ENCODE measurements at places on chromosomes 16 and 17.

- no peak for DNase-seq
Measured at GRCh38 chr16:81551151-81551808, 106.7 kb downstream of the CMIP start.

- no peak for DNase-seq
Measured at GRCh38 chr16:11242658-11243057, 13.3 kb downstream of the SOCS1 start.

DNA sequence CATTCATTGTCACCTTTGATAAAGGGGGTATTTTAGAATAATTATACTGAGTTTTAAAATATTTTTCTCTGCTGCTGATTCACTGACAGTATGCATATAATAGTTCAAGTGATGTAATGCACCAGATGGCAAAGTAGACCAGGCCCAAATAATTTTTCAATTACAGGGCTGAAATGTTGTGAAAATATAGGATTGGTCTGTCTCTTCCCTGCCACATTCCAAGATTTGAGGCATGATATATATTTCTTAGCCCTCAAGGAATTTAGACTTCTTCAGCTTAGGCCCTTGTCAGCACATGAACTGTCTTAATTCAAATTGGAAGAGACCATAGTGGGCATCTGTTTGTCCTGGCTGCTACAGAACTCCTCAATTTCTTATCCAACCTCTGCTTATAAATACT, 39.2 kb upstream of the SLC12A3 start:
- no peak for DNase-seq

DNA sequence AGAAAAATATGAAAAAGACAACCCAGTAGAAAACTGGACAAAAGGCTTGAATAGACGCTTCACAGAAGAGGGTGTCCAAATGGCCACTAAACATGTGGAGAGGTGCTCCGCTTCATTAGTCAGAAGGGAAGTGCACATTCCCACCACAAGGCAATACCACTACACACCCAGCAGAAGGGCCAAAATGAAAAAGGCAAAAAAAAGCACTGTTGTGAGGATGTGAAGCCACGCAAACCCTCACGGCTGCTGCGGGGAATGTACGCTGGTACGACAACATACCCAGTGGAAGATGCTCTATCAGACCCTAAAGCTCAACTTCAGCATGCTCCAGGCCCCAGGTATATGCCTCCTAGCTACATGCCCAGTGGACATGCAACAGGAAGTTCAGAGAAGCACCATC, 17.0 kb downstream of the PIK3R5 start:
- no peak for DNase-seq

DNA sequence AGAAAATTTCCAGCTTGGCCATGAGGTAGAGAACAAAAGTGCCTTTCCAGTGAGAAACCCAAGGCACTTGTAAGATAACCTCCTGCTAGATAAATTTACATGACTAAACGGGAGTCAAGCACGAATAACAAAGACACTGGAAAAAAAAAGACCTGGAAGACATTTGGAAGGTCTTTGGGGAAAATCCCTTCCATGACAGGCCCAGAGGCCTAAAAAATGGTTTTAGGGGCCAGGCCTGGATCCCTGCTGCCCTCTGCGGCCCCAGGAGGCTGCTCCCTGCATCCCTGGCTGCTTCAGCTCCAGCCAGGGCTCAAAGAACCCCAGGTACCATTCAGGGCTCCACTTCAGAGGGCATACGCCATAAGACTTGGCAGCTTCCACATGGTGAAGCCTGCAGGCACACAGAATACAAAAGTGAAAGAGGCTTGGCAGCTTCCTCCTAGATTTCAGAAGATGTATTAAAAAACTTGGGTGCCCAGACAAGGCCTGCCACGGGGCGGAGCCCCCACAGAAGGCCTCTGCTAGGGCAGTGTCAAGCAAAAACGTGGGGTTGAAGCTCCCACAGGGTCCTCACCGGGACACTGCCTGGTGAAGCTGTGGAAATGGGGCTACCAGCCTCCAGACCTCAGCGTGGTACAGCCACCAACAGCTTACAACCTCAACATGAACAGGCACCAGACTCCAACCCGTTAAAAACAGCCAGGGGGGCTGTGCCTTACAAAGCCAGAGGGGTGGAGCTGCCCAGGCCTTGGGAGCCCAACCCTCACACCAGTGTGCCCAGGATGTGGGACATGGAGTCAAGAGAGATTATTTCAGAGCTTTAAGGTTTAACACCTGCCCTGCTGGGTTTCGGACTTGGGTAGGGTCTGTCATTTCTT, 77.1 kb downstream of the SDK2 start:
- no peak for DNase-seq

- no peak for DNase-seq
Measured at GRCh38 chr16:12600536-12601256, 203.0 kb downstream of the CPPED1 start.

- DNase-seq = no peak
Measured at GRCh38 chr16:23893986-23894385, 58.2 kb downstream of the PRKCB start.

GRCh38 chr17:48679385-48680096, 42.8 kb downstream of the PRAC1 start:
- no peak for DNase-seq

DNA sequence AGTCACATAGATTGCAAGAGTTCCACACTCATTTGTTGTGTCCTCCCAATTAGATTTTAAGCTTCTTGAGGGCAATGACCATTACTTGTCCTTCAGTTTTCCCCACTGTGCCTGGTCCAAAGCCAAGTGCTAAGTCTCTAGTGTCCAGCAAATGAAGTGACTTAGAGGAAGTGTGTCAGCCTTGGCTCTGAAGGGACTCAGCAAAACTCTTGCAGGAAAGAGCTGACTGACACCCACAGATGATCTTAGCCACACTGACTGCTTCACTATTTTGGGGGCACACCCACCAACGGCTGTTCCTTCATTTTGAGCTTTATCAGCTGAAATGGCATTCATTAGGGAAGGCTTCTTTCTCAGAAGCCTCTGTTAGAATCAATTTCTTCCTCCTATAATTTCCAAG, 358.1 kb downstream of the UTP18 start:
- DNase-seq = no peak

- DNase-seq = no peak
Measured at GRCh38 chr16:64745258-64745930, 376.5 kb downstream of the CDH11 start.

DNA sequence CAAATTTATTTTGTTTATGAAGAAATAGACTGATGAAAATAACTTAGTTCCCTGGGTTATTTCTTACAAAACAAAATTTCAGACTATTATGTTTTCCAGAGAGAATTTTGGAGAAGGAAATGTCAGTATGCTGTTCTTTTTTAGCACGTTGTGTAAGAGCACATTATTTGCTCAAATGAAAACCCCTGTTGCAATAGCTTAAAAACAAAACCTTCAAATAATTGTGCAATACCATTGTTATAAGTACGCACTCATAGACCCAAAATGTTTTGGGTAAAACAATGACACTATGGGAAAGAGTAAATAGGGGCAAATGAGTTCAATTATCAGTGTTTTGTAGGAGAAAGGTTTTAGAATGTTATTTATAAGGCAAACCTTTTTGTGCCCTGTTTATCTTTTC, 18.2 kb downstream of the VMP1 start:
- DNase-seq = no peak

- DNase-seq = no peak
Measured at GRCh38 chr17:19753661-19754463, 5.8 kb upstream of the ALDH3A1 start.

DNA sequence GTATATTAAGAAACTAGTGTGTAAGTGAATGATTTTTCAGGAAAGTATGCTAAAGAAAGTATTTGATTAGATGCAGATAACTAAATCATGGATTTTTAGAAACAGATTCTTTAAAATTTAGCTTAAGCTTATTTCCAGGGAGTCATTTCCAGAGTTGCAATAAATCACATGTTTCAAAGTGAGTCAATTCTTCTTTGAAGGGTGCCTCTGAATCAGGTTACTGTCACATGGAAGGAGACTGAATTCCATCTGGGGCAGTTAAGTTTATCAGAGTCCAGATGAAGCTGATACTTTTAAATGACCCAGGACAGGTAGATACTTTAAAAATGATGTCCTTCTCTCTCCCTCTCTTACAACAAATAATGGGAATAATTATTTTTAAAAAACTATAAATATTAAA, 5.0 kb downstream of the MFSD11 start:
- no peak for DNase-seq

DNA sequence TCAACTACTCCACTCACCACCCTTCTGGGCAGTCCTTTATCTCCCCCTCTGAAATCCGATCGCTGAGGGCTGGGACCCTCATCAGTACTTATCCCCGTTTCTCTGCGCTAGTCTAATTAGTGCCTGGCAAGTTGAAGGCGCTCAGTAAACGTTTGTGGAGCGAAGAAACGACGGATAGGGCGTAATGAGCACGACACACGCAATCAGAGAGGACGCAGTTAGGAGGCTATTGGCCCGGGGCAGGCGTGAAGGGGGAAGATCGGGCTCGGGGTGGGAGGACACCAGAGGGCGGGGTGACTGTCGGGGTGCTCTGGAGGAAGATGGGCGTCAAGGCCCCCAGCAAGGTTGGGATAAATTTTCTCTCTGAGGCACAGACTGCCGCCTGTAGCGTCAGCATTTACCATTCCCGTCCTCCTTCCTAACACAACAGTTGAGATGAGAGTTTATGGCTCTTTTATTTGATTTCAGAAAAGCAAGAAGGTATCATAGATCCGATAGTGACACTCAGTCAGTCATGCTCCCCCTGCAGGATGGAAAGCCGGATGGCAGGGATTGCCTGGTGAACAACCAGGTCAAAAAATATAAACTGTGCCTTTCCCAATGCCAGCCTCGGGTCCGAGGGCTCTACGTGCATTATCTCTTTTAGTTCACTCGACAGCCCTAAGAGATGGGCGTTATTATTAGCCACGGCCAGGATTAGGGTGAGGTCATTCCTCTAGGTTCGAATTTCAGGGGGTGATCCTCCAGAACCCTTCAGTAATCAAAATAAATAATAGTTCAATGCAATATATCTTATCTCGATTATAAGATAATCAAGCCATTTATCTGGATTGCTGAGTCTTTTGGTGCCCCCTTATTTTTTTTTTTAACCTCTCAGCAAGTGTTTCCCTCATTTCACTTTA, 9.5 kb upstream of the ARL4D start:
- peak; percentile 69 for DNase-seq

GRCh38 chr17:61479493-61480413, 27.5 kb downstream of the TBX4 start:
- DNase-seq = no peak

DNA sequence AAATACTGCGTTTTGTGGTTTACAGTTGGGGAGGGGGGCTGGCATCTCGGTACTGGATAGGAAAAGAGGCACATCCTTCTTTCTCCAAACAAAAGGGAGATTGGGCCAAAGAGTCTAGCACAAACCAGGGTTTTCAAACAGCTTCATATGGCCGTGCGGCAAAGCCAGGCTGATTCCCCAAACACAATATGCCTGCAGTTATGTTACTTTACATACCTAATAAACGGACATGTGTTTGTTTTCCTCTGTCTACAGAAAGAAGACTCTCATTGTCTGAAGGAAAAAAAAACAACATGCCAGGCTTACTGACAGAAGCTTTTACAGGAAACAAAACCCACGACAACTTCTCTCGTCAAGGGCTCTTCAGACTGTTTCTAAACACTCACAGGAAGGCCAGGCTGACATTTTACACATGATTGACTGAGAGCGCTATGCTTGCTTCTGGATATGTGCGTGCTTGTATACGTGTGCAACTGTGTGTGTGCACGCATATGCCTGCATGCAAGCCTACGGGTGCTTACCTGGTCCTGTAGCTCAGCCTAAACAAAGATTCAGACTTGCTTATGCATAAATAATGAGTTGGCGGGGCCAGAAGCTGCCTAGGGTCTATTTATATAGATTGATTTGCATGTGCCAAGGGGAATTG, 461.0 kb upstream of the C16orf82 start:
- DNase-seq = no peak

DNA sequence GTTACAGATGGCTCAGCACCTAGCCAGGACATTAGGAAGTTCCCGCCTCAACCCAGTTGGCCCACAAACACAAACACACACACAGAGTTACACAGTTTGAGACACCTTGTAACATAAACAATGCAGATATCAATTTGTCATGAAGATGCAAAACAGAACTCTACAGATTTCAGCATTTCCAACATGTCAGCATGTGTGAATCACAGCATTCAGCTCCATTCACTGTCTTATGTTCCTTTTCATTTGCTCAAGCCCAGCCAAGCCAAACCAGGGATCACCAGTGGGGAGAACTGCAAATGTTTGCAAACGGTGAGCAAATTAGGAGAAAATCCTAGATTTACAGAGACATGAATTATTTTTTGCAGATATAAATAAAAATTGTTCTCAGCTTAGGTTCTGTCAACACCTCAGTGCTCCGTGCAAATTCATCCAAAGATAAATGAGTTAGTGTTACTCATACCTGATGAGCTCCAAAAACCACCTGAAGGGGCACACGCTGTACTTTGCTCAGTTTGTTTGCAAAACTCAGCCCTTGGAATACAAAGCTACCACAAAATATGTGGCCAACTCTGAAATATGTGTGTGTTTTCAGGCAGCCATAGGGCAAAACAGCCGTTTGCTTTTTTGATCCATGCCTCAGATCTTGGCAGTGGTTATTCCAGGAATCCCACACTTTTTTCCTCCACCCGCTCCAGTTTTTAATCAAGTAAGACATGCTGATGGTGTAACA, 16.3 kb upstream of the COX10 start:
- DNase-seq = no peak

DNA sequence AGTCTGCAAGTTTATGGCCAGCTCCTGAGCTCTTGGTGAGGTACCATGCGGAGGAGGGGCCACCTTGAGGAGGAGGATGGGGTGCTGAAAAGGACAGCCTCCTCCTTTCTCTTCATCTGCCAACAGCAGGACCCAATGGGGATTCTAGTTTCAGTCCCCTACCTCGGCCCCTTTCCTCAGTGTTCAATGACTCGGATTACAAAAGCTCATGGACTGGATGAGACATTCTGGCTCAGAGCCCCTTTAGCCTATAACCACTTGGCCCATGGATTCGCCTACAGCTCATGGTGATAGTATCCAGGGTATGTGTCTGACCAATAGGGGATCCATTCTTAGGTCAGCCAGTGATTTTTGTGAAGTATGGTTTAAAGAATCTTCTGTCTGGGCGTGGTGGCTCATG, 8.5 kb upstream of the PIK3R6 start:
- DNase-seq = no peak

DNA sequence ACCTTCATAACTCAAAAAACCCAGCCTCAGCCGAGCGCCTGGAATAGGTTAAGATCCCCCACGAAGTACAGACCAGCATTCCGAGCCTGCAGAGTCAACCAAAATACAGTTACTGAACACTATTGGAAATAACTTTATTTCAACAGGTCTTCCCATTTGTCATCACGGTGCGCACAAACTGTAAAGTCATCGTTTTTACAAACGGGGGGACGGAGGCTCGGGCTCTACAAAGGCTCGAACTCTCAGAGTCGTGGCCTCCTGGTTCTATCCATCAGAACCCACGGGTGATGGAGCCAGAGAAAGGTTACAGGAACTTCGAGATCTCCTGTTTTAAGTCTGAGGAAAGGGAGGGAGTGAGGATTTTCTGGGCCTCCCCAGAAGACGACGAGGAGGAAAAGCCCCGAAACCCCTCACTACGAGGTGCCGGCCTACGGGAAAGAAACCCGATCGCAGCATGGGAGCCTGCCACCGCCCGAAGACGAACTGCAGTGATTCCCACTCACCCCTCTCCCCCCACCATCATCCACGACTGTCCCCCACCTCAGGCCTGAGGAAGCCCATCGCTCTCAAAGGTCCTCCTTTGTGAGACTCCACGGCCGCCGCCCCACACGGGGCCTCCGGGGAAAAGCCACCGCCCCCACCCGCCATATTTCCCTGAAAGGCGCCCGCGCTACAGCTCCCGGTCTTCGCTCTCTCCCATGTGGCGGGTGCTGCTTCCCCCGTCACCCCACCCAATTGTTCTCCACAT, 917 bp downstream of the YWHAE start:
- DNase-seq = no peak

- DNase-seq = no peak
Measured at GRCh38 chr17:79979816-79980215, 55.9 kb downstream of the TBC1D16 start.

Data from activated T-helper 1 cell treated with anti-CD3 and anti-CD28 coated beads, Interleukin-2, amount 50 U/mL, for 16 hours (primary cell).